ENCODE measurements at places on chromosomes 16 and 17. TPM values are rescaled to one million over a fixed set of nuclear protein-coding genes. Genes with fewer than 3 reads are reported as not detected.

DNA sequence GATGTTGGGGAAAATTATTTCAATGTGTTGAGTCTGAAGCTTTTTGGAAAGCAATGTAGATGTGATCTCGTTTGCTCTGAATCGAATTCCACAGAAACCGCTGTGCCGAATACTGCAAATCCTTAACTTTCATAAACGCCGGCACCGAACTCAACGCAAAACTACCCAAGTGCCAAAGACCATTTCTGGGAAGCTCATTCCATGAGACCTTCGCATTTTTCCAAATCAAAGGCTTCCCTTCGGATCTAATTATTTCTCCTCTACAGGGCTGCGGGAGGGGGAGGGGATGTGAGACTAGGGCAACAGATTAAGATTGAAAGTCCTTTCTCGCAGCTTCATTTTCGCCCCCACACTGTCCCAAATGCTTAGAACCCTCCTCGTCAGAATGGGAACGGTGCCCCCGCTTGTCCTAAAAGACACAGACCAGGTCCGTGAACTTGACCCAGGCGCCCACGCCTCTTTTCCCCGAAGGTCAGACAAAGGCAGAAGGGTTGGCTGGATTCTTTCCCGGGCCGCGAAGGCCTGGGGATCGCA lies 4.0 kb downstream of the PRAC1 start:
- peak; percentile 71 for DNase-seq
- no peaks in the 10 kb centered on the region for H3K4me1 ChIP-seq
- peak overlapping the region; percentile 85 for H3K27ac ChIP-seq
- no peaks in the 10 kb centered on the region for H3K36me3 ChIP-seq
- H3K27me3 ChIP-seq, result peaks cover 34% of the 10 kb centered on the region
- peak overlapping the region; percentile 45 for H3K4me3 ChIP-seq

DNA sequence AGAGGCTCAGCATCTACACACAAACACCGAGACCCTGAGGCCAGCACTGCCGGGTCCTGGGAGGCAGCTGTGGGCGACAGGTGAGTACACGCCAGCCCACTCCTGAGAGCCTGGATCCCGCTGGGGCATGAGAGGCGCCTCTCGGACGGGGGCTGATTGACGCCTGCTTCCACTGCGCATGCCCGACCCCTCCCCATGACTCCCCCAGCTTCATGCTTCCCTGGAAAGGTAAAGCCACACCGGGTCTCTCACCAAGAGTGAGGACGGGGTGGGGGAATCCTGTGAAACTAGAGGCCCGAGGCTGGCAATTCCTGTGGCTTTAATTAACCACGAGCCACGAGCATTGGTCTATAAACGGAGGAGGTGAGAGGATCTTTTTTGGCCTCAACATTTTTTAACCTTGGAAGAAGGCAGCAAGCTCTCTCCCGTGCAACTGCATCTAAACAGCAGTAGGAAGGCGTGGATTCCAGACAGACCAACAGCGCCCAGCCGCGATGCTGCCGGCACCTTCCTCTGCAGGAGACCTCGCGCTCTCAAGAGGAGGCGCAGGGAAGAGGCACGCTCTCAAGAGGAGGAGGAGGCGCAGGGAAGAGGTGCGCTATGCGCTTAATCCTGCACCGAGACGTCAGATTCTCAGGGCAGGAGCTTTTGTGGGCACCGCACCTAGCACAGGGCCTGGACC lies 71.8 kb upstream of the METRNL start:
- DNase-seq, result no peak
- H3K4me3 ChIP-seq, result no peak overlapping the region
- no peaks in the 10 kb centered on the region for H3K4me1 ChIP-seq
- no peak overlapping the region for H3K27ac ChIP-seq
- H3K27me3 ChIP-seq, result no peaks in the 10 kb centered on the region

- no peaks in the 10 kb centered on the region for H3K27me3 ChIP-seq
- H3K4me3 ChIP-seq, result no peak overlapping the region
- DNase-seq, result no peak
- H3K4me1 ChIP-seq, result no peaks in the 10 kb centered on the region
- no peak overlapping the region for H3K27ac ChIP-seq
These were observed 31.9 kb downstream of the ARHGAP23 start for GRCh38 chr17:38460082-38460715.

DNA sequence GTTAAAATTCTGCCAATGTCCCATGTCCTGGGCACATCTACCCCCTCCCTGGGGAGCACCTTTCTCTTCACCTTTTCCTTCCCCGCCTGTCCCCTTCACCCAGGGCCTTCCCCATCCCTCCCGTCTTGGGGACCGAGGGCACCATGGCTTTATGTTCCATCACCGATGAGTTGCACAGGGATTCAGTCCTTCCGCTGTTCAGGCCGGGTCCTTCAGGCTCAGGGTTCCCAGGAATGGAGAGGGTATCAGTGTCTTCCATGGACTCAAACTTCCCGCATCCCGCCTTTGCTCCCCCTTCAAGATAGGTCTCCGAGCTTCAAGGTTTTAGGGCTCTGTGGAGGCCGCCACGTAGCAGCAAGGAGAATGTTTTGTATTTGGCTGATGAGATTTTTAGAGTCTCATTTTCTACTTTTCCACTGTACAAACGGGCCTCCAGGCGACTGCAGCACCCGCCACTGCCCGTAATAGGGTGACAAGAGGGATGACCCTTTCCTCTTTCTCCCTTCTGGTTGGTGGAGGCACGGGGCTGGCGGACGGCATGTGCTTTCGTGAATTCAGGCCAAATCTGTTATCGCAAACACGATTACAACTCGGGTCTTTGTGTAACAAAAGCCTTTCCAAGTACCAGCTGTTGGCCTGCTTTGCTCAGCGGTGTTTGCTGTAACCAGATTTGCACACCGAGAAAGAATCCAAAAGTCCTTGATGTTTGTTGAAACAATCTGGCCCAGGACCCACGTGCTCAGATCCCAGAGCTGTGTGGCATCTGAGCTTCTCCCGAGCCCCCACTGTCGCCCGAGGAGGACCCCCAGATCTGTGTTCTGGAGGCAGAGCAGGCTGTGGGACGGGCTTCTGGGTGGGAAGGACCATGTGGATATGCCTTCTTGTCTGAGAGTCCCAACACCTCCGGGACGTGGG lies 236.3 kb downstream of the SEC14L1 start:
- H3K4me1 ChIP-seq, result peaks cover 15% of the 10 kb centered on the region
- peak overlapping the region; percentile 87 for H3K27ac ChIP-seq
- no peak for DNase-seq

GRCh38 chr17:43416998-43417890 lies 18.5 kb downstream of the ARL4D start:
- no peaks in the 10 kb centered on the region for H3K27me3 ChIP-seq
- H3K4me1 ChIP-seq, result no peaks in the 10 kb centered on the region
- DNase-seq, result peak; percentile 61
- H3K27ac ChIP-seq, result peak overlapping the region; percentile 53
- no peak overlapping the region for H3K4me3 ChIP-seq

- DNase-seq, result no peak
- H3K27ac ChIP-seq, result no peak overlapping the region
- H3K36me3 ChIP-seq, result no peaks in the 10 kb centered on the region
- H3K4me1 ChIP-seq, result no peaks in the 10 kb centered on the region
- H3K27me3 ChIP-seq, result no peaks in the 10 kb centered on the region
These were observed 106.6 kb downstream of the AMFR start for GRCh38 chr16:56318827-56319140.

DNA sequence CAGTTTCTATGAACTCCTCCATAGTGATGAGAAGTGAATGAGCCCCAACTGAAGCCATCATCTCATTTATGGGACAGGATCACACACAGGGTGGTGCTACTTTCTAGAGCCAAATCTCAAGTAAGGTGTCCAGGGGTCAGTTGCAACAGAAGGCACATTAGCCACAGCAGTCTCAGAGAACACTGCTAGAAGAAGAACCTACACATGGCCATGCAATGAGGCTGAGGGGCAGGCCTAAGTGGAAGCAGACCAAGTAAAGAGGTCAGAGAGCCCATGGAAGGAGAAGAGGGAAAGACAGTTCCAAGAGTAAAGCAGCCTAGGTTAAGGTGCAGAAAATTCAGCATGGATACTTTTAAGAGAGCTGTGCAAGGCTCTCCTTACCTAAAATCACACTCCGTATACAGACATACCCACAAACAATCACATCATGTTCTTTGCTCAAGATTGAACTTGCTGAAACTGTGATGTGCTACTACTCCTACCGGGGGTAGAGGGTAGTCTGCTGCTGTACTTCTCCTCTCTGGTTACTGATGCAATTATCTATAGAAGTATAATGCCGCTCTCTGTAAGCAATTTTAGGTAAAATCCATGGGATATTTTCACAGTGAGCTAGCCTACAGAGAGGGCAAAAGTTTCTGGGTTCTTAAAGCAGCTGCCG lies 1.7 kb downstream of the ABCA8 start:
- no peak for DNase-seq
- no peaks in the 10 kb centered on the region for H3K4me1 ChIP-seq
- no peaks in the 10 kb centered on the region for H3K36me3 ChIP-seq
- H3K27me3 ChIP-seq, result no peaks in the 10 kb centered on the region

DNA sequence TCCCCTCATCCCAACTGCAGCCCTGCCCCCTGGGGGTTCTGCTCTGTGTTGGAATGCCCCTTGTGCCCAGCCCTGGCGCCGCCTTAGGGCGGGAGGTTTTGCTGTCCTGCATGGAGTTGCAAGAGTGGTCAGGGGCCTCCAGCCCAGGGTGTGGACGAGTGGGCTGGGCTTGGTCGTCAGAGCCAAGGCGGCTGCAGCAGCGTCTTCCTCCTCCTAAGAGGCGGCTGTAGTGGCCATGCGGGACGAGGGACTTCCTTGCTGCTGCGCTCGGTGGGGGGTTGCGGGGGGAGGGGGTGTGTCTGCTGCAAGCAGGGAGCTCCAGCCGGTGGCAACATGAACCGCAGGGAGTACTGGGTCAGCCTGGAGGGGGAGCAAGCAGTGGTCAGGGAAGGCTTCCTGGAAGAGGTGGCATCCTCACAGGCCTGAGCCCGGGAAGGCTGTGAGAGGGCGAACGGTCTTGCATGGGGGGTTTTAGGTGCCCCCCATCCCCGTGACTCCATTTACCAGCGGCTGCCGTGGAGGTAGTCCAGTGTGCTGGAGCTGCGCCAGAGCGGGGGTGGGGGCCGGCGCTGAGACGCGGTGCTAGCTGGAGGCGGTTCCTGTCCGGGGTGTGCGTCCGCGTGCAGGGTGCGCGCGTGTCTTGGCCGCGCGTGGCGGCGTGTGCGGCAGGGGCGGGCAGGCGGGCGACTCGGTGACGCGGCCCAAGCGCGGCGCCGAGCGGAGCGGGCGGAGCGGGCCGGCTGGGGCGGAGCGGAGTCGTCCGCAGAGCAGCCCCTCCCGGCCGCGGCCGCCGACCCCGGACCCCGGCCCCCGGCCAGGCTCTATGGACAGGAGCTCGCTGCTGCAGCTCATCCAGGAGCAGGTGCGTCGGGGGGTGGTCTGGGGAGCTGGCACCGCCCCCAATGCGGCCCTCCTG lies at the start of gene RHBDL1:
TSS of gene RHBDL1 (plus strand) at position 704 of the 916 bp plus-strand sequence. CDS start at position 824, 120 bp downstream.
- H3K36me3 ChIP-seq, result peaks cover 18% of the 10 kb centered on the region
- peaks cover 17% of the 10 kb centered on the region for H3K4me1 ChIP-seq
- DNase-seq, result no peak
- no peak within 1 kb of the TSS for H3K27ac ChIP-seq
- H3K27me3 ChIP-seq, result no peaks in the 10 kb centered on the region

DNA sequence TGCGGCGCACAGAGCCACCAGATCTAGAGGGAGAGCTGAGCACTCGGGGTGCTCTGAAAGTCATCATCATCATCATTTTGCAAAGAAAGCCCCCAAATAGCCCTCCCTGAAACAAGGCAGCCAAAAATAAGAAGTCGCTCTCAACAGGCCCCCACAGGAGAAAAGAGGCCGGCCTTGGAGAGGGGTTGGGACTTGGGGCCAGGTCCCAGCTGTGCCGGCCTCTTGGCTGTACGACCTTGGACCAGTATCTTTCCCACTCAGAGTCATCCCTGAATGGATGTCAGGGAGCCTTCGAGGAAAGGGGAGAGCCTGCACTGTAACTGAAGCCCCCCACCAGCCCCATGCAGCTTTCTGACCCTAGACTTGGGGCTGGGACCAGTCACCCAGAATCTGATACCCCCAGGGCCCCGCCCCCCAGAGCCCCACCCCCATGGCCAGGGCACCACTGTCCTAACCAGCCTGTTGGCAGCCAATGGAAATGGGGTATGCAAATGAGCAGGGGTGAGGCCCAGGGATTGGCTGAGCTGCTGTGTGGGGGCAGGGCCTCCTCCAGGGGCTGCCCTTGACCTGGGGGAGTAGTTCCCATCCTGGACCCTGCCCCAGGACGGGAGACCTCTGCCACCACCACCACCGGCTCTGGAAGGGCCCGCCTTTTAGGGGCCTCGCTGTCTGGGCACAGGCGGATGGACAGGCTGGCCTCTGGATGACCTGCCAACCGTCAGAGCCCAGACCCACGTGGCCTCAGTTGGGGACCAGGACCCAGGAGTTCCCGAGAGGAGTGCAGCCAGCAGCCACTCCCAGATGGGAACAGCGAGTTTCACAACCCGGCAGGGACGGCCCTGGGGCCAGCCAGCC lies 15.4 kb downstream of the ZFPM1 start:
- H3K4me3 ChIP-seq, result no peak overlapping the region
- no peak for DNase-seq

Gene TACO1
- total RNA-seq, result 51.6 TPM

Gene POLDIP2
- total RNA-seq, result 132 TPM

Gene GID4
- total RNA-seq, result 5.2 TPM

Gene KRTAP29-1
- not detected for total RNA-seq

Gene CHST4
- not detected for total RNA-seq
